ENCODE measurements at places on chromosomes 3 and 15.

GRCh38 chr3:189566550-189567130 is 64.5 kb upstream of the TP63 start:
- no peak for DNase-seq

DNA sequence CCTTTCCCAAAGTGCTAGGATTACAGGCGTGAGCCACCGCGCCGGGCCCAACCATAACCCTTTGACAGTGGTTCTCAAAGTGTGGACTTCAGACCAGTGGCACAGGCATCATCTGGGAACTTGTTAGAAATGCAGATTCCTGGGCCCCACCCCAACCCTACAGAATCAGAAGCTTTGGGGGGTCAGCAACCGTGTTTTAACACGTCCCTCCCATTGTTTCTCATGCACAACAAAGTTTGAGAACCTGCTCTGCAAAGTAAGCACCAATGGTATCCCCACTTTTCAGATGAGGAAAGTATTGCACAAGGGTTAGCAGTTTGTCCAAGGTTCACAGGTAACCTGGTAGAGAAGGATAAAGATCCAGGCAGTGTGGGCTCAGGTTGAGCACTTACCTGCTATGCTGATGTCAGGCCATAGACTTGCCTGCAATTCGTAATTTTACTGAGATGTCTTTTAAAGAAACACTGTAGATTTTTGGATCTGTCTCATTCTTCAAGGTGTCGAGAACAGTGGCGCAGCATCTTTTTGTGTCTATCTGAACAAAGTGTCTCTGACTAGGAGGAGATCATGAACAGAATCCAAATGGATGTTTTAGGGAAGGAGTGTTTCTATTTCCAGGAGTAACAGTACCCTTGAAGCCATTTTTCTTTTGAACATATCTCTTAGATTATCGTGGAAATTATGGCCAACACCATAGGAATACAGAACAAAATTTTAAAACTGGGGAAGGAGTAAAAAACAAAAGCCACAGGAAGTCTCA is 2.5 kb downstream of the GXYLT2 start:
- DNase-seq: no peak

GRCh38 chr3:194344012-194344411 is 7.1 kb downstream of the CPN2 start:
- DNase-seq: peak; percentile 72

DNA sequence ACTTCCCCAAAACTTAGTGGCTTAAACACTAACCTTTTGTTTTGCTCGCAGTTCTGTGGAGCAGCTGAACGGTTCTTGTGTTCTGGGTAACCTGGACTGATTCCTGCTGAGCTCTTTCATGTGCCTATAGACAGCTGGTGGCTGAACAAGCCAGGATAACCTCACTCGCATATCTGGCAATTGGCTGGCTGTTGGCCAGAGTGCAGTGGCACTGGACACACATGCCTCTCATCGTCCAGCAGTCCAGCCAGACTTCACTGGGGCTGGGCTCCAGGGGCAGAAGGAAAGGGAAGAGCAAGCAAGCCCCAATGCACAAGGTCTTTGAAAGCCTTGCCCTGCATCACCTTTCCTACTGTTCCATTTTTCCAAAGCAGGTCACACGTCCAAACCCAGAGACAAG is 53.6 kb upstream of the GATA2 start:
- no peak for DNase-seq

- peak; percentile 33 for DNase-seq
Observed at GRCh38 chr15:90376789-90377188, 11.3 kb upstream of the IQGAP1 start.

DNA sequence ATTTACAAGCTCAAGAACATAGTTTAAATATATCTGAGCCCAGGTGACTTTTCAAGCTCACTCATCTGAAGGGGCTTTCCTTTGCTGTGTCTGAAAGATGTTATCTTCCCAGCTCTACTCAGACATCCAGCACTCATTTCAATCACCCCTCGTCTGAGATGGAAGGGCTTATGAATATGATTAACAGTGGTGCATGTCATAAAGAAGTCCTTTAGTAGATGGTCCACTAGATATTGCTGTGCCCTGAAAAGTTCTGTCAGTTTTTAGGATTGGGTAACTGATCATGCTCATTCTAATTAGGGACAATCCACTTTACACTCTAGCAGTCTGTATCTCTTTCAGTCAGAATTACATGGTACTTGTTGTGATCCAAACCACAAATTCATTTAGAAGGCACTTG is 28.3 kb downstream of the RETNLB start:
- no peak for DNase-seq

- no peak for DNase-seq
Observed at GRCh38 chr3:82048711-82049110, 287.3 kb upstream of the GBE1 start.

DNA sequence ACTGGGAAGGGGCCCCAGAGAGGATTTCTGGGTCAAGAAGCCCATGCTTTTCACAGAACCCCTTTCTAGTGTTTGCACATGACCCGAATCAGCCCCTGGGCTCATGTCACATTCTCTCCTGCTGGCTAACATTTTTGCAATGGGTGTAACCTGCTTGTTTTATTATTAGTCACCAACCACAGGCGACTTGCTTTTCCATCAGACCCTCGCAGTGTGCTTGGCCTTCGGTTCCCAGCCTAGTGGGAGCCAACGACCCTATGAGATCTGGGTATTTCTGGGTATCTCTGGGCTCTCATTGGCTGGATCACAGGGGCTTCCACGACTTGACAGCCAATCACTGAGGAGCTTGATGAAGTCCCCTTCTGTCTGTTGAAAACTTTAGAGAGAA is 11.0 kb upstream of the FBLN2 start:
- no peak for DNase-seq

- DNase-seq: no peak
Observed at GRCh38 chr3:45212095-45212468, 14.0 kb downstream of the TMEM158 start.

- DNase-seq: peak; percentile 51
Observed at GRCh38 chr3:42096796-42097565, 5.8 kb downstream of the TRAK1 start.

GRCh38 chr3:113008117-113008516 is 17.3 kb downstream of the GTPBP8 start:
- DNase-seq: no peak

Measured in activated naive CD4-positive, alpha-beta T cell treated with anti-CD3 and anti-CD28 coated beads, Interleukin-2, amount 50 U/mL, for 16 hours (primary cell).